EH (cell line): ENCODE measurements at places on chromosomes 1 and 21.

DNA sequence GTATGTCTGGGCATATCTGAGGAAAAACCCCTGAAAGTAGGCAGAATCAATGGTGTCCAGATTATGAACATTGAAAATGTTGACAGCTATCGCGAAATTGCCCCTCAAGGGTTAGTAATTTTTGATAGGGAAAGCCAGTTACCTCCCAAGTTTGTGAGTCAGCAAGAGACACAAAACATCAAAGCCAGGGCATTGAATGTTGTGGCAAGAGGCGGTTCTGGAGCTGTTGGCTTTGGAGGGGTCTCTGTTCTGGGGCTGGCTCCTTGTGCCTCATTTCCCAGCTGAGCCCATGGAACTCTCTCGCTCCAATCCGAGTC, 10.6 kb upstream of the S100A11 start:
- no peak for DNase-seq

DNA sequence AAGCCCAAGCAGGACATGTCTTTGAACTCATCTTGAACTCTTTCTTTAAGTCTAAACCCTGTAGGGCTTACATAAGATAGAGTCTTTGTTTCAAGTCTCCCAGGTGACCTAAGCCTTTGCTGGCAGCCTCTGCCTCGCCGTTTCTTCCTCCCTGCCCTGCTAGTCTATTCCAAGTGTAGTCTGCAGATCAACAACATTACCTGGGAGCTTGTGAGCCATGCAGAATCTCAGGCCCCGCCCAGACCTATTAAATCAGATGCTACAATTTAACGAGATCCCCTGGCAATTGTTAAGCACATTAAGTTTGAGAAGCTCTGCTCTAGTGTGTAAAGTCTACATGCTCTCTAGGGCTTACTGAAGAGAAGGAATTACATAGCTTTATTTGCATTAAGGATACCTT, 271.6 kb downstream of the PBX1 start:
- no peak for DNase-seq

DNA sequence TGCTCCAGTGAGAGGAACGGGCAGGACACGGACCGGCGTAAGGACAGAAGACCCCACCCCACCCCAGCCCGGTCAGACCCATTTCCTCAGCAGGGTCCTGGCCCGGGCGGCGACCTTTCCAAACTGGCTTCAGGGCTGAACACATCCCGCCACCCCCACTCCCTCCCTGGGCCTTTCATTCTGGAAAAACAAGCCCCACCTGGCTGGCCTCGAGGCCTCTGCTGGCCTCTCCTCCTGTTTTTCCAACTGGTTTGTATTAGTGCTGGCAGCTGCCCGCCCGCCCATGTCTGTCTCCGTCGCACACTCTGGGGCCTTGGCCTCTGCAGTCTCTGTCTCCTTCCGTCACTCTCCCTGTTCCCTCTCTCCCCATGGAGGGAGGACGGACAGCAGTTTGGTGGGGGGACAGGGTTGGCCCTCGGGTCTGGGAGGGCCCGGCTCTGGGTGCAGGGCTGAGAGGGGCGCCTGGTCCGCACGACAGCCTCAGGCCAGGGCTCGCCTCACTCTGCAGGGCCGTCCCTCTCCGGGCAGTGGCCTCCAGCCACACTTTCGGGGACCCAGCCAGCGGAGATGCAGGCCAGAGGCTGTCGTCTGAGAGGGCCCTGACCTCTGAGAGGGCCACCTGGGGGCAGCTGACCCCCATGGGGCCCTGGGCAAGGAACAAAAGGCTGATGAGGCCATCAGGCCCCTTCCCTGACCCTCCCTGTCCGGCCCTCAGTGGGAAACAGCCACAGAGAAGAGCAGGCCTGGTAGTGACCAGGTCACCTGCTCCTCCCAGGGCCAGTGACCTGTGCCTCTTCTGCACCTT, 1.5 kb upstream of the MXRA8 start:
- DNase-seq, result peak; percentile 89

DNA sequence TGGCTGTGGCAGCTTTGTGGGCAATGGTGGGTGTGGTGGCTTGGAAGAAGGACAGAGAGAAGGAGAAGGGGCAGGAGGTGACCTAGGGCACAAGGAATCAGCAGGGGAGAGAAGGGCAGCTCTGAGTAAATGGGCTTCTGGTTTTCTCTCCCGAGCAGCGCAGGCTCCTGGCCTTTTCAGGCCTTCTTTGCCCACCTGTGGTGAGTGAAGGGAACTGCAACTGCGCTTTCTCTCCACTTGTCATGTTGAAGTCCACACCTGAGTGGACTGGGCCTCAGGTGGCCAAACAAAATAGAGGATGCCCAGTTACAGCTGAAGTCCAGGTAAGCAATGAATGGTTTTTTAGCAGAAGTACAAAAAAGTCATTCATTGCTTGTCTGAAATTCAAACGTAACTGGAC, 29.4 kb upstream of the KCNA10 start:
- peak; percentile 8 for DNase-seq

- DNase-seq, result peak; percentile 37
Measured at GRCh38 chr1:71047635-71048607, at the start of gene PTGER3. PTGER3 (minus strand) TSS chr1:71047816; CDS start chr1:71047577, 239 bp downstream.

DNA sequence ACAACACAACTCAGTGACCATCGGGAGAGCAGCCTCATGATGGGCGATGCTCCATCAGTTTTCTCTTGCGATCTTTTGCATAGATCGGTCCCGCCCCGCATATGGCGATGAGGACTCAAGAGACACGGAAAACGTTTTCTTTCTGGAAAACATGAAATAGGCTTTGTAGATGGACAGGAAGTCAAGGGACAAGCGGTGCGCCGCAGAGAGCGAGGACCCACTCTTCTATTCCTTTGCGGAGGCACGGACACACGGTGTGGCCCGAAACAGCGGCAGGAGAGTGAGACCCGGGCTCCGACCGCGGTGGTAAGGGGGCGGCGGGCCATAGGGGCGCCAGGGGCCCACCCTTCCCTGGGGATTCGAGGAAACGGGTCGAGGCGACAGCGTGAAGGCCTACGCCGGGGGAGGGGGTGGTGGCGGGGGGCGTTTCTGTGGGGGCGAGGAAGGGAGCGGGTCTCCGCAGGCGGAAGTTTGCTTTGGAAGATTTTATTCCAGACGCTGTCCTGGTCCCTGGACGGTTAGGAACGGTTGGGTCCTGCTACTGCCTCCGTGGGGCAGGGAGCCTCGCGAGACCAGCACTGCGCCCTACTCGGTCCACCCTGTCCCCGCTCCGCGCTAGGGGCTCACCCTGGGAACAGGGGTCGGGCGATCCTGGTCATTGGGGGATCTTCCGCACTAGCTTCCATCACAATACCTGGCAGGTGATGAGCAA, 796 bp upstream of the TDRKH start:
- DNase-seq, result peak; percentile 34

DNA sequence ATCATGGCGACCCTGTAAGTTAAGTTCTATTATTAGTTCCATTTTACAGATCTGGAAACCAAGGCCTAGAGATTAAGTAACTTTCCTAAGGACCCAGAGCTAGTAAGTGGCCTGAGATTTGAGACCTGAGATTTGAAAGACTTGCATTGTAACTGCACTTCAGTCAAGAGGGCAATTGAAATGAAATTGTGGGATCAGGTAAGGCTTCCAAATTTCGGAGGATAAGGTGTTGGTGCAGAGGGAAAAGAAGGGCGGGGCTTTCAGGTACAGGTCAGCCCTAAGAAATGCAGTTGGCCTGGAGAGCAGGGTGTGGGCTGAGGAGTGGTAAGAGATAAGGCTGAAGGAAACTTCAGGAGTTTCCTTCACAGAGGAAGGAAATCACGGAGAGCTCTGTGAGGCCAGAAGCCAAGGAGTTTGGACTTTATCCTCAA, 51.1 kb downstream of the SLC16A1 start:
- DNase-seq, result no peak

- DNase-seq, result no peak
Measured at GRCh38 chr1:25760871-25761270, 39.1 kb upstream of the SELENON start.

- DNase-seq, result peak; percentile 7
Measured at GRCh38 chr1:150429805-150430204, 57.4 kb upstream of the TARS2 start.

GRCh38 chr1:226827458-226827857, 43.0 kb upstream of the PSEN2 start:
- peak; percentile 9 for DNase-seq

DNA sequence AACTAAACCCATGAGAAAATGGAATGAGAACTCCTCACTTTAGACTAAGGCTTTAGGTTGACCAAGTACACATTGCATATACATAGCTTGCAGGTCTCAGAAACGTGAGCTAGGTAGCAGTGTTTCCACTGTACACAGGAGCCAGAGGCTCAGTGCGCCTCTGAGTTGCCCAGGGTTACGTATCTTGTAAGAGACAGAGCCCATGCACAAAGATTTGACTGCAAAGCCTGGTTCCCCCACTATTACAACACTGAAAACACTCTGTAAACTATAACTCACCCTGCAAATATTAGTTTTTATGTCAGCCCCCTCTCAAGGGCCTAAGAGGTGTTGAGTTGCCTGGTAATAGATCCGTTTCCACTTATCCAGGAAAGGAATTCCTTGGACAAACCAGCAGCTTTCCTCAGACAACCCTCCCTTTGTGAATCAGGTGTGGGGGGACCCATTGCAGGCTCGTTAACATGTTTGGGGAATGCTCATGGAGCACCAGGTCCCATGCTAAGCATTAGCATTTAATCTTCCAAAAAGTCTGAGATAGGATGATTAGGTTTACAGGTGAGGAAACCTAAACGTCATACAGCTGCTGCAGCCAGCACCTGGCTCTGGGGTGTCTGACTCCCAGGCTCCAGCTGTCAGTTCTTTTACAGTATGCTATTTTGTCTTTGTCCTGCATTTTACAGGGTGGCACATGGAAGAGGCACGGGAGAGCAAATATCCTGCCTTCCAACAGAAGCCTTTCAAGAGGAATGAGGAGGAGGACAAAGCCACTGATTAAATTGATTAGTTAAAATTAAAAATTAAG, 25.7 kb downstream of the TENT5C start:
- DNase-seq, result no peak

- DNase-seq, result no peak
Measured at GRCh38 chr1:8388732-8389562, 71.0 kb downstream of the SLC45A1 start.

- DNase-seq, result peak; percentile 75
Measured at GRCh38 chr1:31705080-31705866, 1.5 kb upstream of the COL16A1 start.

DNA sequence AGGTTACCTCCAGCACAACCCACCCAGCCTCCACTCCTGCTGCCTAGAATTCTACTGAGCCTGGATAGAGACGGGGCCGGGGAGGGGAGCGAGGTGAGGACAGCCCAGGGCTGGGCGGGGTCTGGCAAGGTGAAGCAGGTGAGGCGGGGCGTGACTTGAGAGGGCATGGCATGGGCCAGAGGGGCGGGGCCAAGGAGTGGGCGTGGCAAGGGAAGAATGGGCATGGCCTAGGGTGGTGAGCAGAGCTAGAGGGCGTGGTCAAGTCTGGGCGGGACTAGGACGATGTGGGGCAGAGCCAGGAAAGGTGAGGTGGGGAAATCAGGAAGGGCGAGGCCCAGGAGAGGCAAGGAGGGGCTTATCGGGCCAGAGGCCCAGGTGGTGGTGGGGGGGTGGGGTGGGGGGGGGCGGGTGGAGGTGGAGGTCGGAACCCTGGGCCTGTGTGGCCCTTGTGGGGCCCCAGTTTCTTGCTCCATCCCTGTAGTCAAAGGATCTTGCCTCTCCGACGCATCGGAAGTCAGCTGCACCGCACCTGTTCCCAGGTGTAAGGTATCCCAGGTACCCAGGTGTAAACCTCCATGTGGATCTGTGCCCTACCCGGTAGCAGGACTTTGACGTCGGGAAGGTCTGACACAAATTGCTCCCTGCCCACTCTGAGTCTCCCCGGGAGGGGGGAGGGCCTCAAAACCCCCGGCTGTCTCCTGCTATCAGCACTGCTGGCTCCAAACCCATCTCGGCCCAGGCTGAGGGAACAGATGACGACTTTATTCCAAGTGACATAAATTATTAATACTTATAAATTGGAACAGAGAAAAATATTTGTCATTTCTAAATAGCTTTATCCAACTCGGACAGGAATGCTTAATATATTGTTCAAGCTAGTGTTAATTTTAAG, 32.9 kb upstream of the UTS2 start:
- DNase-seq, result no peak

DNA sequence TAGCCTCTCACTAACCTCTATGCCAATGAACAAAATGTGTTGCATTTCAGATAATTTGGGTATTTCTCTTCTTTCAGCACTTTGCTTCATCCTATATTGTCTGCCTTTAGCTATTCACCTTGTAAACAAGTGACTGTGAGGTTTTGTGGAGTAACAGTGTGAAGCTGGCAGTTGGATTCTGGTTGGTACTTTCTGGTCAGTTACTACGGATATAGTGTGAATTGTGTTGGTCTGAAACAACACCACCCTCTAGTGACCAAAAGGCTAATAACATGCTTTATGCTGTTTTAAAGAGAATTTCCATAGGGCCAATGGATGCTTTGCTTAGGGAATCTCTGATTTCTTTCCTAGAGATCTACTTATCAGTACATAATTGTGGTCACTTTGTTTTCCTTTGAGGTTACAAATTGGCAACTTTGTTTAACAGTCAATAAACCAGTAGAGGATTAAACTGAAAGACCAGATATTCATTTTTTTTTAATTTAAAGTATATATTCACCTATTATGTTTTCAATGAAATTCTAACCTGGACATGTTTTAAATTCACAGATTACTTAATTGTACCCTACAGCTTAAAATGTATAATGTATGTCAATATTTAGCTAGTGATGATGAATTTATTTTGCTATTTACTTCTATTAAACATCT, 2.5 kb upstream of the PTGER3 start:
- peak; percentile 73 for DNase-seq

GRCh38 chr1:9300573-9300972, 7.9 kb downstream of the SPSB1 start:
- DNase-seq, result no peak

DNA sequence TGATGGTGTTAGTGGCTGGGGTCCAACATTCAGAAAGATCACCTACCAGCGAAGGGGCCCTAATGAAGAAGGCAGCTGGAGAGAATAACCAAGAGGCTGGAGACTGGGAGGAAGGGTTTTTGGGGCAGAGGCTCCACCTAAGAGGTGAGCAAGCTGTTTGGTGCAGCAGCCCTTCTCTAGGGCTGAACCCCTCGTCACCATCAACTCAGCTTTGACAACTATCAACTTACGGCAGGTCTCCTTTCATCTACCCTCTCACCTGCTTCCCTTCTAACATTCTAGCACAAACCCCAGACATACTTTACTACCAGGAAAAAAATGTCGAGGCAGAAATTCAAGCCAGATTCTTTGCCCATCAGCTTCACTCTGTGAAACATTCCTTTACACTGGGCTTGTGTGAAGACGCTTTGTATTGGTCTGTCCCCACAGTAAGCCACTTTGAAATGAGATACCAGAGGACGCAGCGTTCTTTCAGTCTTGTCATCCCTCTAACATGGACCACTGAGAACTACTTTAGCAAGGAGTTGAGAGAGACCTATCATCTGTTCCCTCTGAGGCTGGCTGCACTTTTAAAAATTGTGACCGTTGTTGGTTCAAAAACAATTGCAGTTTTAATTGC, 84.6 kb downstream of the RAVER2 start:
- DNase-seq, result peak; percentile 16

DNA sequence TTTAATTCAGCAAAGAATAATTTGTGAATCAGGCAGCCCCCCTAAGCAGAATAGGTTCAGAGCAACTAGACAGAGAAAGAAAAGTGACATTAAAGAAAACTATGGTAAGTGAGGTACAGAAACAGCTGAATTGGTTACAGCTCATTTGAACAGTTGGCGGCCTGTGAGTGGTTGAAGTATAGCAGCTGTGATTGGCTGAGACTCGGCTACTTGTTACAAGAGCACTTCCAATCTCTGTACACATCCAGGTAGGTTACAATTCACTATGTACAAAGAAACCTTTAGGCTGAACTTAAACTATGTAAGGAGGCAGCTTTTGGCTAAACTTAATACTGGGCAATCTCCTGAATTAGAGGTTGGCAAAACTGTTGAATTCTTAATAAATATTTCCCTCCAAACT, 171.1 kb upstream of the LHX8 start:
- DNase-seq, result no peak
